ENCODE measurements at places on chromosomes 1 and 21.
A peak's percentile ranks its signal among the peaks of the same experiment; 100 is the strongest.

DNA sequence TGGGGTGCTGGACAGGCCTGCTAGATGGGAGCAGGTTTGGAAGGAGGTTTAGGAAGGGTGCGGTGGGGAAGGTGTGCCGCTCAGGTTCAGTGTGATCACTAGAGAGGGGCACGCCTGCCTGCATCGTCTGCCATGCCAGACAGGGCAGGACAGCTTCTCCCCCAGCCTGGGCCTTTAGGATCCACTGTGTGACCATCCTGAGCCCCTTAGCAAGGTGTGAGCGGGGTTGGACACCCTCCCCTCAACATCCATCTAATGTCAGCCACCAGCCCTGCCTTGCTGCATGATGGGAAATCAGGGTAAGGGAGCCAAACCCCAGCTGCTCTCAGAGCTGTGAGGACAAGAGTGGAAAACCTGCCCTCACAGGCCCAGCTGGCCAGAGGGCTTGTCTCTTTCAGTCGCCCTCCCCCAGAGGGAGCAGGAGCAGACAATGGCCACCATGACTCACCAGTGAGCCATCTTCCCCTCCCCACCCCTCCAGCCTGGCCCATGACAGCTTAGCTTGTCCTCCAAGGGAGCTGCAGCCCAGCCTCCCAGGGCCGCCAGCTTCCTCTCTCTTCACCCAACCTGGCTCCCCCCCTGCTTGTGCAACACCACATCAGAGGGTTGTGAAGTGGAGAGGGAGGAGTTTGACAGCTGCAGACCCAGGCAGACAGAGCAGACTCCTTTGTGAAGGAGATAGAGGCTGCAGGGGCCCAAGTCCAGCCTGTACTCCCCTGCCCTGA lies 37.0 kb downstream of the NUAK2 start:
- peak; percentile 99 for DNase-seq

DNA sequence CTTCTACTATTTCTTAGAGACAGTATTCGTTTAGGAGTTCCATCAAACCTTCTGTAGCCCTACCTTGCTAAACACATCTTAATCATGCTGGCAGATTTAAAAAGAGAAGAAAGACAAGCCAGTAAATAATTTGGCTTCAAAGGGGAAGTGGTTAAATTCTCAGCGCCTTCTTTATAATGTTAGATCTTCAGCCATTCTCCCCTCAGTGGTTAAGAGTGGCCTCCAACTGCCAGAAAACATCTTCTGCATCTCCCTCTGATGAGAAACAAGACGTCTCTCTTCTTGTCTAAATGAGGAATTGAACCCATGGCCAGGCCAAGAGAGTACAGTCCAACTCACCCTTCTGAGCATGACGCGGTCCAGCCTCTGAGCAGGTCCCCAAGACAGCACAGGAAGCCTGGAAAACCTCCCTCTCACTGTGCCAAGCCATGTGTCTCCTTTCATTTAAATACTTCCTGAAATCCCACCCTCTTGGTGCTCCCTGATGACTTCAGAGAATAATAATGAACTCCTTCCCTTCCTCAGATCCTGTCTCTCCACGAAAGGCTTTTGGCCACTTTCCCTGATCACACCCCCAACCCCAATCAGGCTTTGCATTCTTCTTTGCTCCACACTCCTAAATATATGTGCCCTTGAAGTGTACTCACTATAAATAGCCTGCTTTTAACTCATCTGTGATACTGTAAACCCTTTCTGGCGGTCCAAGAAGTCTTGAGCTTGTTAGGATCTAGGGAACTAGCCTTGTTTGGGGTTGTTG lies 16.4 kb upstream of the LRRC52 start:
- no peak for DNase-seq

- no peak for DNase-seq
Observed at GRCh38 chr1:25246600-25247023, 642 bp downstream of the RSRP1 start.

- peak; percentile 76 for DNase-seq
Observed at GRCh38 chr1:1858382-1859086, 32.4 kb downstream of the GNB1 start.

DNA sequence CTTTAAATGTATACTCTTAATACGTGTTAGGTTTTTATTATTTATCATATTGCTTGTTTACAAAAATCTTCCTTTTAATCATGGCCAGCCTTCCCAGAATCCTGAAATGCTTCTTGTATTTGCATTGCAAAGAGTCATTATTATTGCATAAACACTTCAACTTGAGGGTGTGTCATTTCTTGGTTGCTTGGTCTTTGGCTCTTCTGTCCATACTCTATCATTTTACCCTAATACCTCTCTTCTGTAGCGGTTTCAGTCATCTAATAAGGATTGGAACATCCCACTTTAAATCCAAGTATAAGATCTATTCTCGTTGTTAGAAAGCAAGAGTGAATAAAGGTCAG lies 200.6 kb upstream of the CACYBP start:
- no peak for DNase-seq

DNA sequence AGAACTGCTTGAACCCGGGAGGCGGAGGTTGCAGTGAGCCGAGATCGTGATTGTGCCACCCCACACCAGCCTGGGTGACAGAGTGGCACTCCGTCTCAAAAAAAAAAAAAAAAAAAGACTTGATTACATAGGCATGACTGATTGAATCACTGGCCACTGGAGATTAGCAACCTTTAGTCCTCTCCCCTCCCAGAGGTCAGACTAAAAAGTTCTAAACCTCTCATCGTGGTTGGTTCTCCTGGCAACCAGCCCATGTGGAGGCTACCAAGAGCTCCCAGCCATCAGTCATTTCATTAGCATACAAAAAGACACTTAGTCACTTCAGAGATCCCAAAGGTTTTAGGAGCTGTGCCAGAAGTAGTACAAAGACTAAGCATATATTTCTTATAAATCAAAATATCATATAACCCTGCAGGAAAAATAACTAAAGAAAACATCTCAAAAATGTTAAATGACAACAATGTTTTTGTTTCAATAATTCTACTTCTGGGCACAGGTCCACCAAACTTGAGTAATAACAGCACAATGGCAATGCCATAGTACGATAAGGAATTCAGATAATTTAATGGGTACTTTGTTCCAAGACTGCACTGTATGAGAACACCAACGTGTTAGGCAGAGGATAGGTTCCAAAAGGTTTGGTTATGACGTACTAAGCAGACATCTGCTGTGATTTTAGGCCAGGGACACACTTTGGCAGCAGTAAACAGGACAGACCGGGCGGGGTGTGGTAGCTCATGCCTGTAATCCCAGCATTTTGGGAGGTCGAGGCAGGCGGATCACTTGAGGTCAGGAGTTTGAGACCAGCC lies 18.1 kb downstream of the USP48 start:
- peak; percentile 98 for DNase-seq

- DNase-seq = peak; percentile 90
Observed at GRCh38 chr1:209900734-209901133, 37.3 kb upstream of the SYT14 start.

- DNase-seq = no peak
Observed at GRCh38 chr21:33028773-33029384, 3.1 kb downstream of the OLIG2 start.

DNA sequence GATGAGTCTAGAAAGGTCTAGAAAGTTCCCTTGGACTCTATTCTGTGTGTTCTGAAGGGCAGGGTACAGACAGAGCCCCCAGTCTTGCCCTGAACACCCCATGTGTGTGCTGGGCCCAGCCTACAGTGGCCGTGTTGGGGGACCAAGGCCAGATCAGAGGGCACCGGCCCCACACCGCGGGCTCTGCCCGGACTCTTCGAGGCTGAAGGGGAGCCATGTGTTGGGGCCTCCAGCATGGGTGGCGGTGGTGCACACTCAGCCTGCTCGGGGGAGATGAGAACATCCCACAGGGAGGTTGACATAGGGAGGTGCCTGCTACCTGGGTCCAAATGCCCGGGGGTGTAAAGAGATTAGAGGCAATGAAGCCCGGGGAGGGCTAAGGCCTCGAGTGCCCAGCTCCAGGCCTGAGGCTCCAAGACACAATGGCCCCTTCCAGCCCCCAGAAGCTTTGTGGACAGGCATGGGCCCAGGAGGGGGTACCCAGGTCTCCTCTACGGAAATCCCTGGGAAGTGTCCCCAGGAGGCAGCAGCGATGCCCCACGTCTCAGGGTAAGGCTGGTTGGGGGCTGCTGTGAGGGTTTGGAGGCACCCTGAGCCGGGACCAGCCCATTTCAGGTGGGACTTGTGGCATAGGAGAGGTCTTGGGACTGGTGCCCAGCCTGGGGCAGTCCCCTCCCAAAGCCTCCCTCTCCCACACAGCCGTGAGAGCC lies 12.1 kb downstream of the ARHGEF16 start:
- no peak for DNase-seq

DNA sequence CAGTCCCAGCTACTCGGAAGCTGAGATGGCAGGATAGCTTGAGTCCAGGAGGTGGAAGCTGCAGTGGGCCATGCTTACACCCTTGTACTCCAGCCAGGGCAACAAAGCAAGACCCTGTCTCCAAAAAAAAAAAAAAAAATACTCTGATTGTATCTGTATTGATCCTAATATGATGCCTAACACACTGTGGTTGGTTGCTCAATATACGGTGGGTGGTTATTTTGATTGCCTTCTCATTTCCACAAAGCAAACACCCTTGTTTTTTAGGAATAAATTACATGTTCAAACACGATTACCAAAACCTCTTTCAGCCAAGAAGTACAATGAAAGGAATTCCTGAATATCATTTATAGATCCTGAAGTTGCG lies 3.4 kb downstream of the EGLN1 start:
- DNase-seq = no peak

DNA sequence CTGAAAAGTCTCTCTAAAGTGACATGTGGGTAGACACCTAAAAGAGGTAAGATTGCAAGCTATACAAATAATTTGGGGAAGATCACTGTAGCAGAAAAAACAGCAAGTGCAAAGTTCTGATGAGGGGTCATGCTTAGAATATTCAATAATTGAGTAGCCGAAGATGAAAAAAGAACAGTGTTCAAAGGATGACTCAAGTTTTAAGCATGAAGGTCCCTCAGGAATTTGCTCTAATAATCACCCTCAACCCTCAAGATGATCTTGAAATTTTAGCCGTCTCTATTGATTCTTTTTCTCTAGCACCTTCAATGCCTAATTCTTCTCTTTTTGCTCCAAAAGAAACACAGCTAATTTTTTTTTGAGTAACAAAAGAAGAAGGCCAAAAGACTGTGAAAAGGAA lies 190.6 kb upstream of the ZNHIT6 start:
- no peak for DNase-seq

GRCh38 chr1:58966917-58967740 lies 183.3 kb upstream of the JUN start:
- no peak for DNase-seq

DNA sequence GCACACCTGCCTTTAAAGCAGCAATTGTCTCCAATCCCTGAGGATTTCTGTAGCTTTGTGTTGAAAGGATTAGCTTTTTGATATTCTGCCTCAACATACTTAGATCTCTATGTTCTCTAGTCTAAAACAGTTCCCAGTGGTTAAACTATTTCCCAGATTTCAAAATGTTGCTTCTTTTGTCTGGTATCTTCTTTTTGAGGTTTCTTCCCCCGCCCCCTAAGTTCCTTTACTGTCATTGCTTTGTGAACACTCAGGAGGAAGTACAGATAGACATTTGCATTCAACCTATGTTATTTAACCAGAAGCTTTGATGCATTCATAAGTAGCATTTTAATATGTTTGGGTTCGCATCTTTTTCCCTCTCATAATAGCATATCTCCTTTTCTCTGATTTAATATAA lies 33.5 kb downstream of the CYYR1 start:
- DNase-seq = no peak
